ENCODE measurements at places on chromosomes 2 and 18. TPM values are rescaled to one million over a fixed set of nuclear protein-coding genes. Genes with fewer than 3 reads are reported as not detected.

Gene ZCCHC2
- total RNA-seq, result 32.4 TPM

DNA sequence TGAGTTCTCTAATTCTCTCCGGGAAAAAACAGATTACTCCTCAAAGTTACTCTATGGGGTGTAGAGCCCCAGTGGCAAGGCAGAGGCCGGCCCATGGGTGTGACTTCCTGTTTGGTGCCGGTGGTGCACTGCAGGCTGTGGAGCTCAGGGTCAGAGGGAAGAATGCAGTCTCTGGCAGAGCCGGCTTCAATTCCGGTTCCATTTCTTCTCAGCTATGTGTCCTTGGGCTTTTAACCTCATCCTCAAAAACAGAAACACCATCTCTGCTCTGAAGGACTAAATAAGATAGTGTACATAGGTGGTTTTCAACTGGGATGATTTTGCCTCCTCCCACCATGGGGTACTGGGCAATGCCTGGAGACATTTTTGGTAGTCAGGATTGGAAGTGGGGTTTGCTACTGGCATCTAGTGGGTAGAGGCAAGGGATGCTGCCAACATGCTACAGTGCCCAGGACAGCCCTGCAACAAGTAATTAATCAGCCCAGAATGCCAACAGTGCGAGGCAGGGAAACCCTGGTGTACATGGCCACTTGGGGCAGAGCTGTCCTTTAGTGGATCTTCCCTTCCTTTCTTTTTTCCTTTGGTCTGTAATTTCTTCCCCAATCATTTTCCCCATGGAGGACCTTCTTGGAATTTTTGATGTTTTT is 81.2 kb downstream of the INSIG2 start:
- no peak for DNase-seq

Gene OTX1
- not detected for total RNA-seq

GRCh38 chr2:43452318-43452731 is 143.5 kb downstream of the THADA start:
- no peak for DNase-seq
